Fibroblast of skin of right quadriceps (primary cell): ENCODE measurements at places on chromosomes 1 and 21.
A peak's percentile ranks its signal among the peaks of the same experiment; 100 is the strongest.

GRCh38 chr21:45747802-45748445 lies 104.4 kb downstream of the PCBP3 start:
- peak; percentile 40 for DNase-seq

DNA sequence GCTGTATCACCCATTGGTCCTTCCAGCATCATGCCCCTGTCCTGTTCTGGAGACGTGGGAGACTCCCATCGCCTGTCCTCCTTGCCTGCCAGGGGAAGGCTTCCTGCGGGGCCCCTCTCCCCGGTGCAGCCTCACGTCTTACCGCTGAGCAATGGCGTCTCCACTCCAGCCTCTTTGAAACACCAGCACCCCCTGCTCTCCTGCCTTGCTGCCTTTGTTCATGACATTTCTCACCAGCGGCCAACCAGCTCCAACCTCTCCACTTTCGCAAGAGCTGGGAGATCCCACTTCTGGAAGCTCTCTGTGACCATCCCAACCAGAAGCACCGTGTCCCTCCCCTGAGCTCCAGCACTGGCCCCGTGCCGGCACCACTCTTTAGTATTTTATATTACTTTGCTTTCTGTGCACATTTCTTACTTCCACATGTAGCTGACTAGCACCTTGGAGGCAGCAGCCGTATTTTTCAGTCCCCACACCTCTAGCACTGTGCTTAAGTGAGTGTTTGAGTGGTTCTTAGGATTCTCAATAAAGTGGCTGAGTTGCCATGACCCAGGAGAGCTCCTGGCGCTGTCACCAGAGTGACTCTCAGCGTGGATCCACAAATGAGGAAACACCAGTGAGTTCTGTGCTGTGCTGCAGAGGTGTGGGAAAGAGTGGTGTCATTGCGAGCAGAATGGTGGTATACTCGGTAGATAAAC lies 83.5 kb downstream of the ATP5PO start:
- DNase-seq = no peak

GRCh38 chr21:39175154-39175553 lies 8.1 kb downstream of the PSMG1 start:
- peak; percentile 39 for DNase-seq

DNA sequence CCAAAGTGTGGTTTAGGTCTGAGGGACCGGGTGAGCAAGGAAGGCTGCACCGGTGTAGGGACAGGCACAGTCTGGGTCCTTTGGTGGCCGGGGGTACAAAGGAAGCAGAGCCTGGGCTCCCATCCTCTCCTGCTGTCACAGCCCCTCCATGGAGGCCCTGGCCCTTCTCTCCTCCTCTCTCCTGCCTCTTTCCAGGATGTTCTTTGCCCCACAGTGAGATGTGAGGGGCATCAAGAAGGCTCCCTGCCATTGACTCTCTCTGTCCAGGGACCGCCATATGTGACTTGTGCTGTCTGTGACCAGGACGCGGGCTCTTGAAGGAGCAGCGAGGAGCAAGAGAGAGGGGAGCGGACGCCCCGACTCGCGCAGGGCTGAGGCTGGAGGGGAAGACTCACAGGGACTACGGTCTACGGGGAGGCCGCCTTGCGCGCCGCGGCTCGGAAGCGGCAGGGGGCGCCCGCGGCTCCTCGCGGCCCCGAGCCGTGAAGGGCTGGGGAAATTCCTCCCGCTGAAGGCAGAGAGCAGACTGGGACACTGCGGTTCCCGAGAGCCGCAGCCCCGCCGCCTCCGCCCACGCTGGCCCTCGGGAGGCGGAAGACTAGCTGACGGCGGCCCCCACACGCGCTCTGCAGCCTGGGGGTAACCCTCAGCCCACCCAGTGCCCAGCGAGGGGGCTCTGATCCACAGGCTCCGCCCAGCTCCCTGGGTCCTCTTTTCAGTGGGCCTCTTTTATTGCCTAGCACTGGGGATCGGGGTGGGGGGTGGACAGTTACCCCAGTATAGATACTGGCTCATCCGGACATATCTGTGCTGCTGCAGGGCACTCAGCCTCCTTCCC lies 40.8 kb downstream of the MAB21L3 start:
- peak; percentile 74 for DNase-seq

GRCh38 chr1:24931468-24932231 lies 1.6 kb upstream of the RUNX3 start:
- DNase-seq = no peak

DNA sequence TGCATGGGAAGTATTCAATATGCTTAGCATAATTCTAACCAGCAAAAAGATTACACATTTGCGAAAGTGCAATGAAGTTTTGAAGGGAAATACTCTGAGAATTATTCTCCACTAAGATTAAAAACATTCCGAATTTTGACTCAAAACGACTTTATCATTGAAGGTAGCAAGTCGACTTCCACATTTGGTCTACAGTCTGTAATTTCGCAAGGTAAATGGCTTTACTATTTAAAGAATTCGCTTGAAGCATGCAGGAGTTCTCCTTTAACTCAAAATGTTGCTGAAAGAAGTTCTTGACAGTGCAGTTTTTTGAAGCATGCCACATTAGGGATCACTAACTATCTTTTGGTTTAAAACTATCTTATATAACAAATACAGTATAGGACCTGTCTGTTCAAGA lies 161.0 kb upstream of the HP1BP3 start:
- DNase-seq = peak; percentile 3

DNA sequence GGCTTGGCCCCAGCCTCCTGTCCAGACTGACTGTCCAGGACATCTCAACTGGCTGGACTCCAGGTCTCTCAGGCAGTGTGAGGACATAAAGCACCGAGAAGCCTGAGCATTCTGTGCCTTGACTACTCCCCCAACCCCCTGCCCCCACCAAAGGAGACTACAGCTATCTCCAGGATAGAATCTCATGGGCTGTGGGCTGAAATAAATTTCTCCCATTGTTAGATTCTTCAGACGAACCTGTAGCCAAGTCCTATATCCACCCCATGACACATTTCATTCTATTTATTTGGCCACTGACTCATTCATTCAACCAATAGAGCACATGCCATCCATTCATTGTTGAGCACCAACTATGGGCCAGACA lies 11.4 kb downstream of the VWA5B1 start:
- no peak for DNase-seq

- peak; percentile 68 for DNase-seq
These were observed 72.0 kb downstream of the NOS1AP start for GRCh38 chr1:162141281-162142054.

GRCh38 chr1:110308247-110308646 lies 30.9 kb upstream of the RBM15 start:
- DNase-seq = peak; percentile 66

- no peak for DNase-seq
These were observed 22.5 kb upstream of the PEF1 start for GRCh38 chr1:31667065-31667785.

DNA sequence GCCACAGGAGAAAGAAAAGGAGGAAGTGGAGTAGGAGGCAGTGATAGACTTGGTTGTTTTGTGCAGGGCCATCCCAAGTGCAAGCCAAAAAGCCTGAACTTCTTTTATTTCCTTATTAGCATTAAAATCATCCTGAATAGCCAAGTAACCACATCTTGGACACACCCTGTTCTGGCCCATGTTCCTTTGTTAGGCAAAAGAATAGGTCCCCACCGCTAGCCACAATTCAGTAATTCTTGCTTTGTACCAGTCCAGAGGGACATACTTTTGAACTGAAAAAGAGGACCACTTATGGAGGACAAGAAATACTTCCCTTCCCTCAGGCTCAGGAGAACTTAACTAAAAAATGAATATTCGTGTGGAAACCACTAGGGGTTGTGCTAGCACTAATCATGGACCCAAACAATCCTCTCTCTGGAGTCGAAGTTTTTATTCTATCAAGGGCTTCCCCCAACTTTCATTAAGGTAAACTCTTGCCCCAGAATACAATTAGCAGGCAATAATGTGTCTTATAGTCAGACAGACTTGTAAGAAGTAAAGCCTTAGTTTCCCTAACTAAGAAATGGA lies 19.4 kb downstream of the TNFSF4 start:
- no peak for DNase-seq

DNA sequence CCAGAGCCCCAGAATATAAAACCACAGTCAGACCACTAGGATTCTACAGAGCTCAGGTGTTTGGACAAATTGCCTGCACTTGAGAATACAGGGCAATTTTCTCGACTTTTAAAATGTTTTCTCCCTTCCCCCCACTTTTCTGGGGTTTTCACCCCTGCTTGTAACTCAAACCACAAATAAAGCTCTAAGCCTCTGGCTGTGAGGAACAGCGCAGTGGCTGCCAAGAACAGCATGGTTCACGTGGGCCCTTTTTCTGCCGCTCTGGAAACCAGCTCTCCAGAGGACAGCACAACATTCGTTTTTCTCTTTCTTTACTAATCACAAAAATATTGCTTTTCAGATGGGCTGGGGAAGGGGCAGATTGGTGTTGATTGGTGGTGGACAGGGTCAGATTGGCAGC lies 102.2 kb upstream of the JUN start:
- DNase-seq = peak; percentile 51

- no peak for DNase-seq
These were observed 72.1 kb downstream of the VPS26C start for GRCh38 chr21:37195059-37195458.

DNA sequence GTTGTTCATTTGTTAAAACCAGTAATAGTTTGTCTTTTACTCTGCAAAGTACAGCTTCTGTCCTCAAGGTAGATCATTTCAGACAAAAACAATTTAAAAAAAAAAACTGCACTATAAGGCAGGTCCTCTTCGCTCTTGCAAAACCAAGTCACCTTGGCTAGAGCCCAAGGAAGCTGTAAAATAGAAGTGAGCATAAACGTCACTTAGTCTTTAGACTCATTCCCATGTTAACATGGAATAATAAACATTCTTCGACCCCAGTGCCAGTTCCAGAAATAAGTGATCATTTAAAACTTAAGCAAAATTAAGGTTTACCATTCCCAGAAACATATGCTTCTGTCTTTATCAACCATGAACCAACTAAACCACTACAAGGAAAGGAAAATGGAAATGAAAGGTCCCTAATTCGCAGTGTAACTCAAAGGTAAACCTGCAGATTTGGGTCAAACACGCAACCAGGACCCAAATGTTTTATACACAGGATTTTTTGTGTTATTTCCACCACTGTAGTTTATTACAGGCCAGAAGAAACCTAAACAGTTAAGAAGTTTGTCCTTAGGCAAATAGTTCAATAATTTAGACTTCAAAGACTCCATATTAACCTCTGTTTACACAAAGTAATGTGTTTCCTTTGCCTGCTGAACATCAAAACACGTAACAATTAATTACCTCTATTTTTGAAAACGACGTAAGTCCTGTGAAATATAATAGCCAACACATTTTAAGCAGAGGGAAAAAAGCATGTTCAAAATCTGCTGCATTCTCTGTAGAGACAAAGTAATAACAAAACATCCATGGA lies 54.6 kb downstream of the TGFBR3 start:
- DNase-seq = peak; percentile 51

GRCh38 chr1:32448773-32449456 lies 16.0 kb upstream of the ZBTB8B start:
- DNase-seq = no peak

DNA sequence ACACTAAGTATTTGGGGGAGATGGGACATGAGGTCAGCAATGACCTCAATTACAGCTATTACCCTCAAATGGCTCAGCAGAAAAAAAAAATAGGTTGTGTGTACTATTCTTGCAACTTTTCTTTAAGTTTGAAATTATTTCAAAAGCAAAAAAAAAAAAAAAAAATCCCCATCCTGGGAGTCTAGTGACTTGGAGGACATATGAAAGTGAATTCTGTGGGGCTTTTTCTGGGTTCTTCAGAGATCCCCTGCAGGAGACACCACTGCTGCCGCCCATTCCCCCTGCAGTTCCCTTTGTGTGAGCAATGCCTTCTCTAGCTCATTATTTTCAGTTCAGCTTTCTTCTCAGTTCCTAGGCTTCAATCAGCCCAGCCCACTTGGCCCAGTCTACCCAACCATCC lies 16.7 kb downstream of the HSD11B1 start:
- no peak for DNase-seq

- no peak for DNase-seq
These were observed 25.7 kb downstream of the PER3 start for GRCh38 chr1:7809742-7810141.

GRCh38 chr1:53366901-53367502 lies 39.1 kb upstream of the LRP8 start:
- DNase-seq = no peak

DNA sequence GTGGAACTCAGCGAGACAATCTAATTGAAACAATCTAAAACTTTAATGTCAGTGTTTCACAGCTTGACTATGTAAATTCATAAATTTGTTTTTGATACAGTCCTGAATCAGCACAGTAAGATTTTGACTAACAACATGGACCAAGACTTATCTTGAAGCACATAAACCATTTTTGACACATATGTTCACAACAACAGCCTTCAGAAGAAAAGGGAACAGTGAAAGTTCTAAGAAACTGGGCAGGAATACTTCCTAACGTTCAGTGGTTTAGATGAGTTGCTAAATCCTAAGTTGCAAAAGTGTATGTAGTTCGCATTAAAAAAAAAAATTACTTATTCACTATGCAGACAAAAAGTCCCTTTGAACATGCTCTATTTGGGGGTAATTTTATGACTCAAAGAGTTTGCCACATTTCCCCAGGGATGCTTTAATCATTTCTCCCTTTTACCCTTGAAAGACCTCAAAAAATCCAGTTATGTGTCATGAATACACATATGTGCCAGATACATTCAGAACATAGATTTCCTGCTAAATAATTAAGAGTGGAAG lies 120.2 kb downstream of the MRPL39 start:
- DNase-seq = peak; percentile 88

DNA sequence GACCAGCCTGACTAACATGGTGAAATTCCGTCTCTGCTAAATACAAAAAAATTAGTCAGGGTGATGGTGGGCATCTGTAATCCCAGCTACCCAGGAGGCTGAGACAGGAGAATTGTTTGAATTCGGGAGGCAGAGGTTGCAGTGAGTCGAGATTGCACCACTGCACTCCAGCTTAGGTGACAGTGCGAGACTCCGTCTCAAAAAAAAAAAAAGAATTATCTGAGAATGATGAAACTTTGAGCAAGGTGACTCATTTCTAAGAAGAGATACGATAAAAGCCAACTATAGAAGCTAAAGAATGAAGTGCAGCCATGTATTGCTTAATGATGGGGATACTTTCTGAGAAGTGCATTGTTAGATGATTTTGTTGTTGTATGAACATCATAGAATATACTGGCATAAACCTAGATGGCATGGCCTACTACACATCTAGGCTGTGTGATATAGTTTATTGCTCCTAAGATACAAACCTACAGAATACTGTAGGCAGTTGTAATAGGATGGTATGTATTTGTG lies 64.7 kb downstream of the SNRPE start:
- DNase-seq = peak; percentile 57

DNA sequence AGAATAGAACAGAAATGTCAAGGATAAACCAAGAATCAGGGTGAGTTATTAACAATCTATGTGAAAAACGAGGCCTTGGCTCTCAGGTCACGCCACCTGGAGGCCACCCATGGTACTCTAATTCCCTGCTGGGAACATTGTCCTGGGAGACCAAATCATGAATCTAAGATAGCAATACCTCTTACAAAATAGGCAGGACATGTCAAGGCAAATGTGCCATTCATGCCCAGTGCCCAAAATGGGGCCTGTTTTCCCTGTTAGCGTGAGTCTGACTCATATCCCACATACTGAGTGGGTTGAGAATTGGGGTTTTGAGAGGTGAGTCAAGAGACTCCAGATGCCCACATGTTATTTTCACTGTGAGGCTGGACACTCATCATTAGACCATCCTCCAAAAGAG lies 380.8 kb downstream of the HHIPL2 start:
- peak; percentile 80 for DNase-seq
